ENCODE measurements at places on chromosomes 5 and 9. TPM values are rescaled to one million over a fixed set of nuclear protein-coding genes. Genes with fewer than 3 reads are reported as not detected.
A peak's percentile ranks its signal among the peaks of the same experiment; 100 is the strongest.

SPINK13 gene
- not detected for total RNA-seq

SLC38A9 gene
- total RNA-seq: 25.7 TPM

KIF4B gene
- not detected for total RNA-seq

PFDN1 gene
- 46.2 TPM for total RNA-seq

NINJ1 gene
- 35.6 TPM for total RNA-seq

SMIM33 gene
- not detected for total RNA-seq

ARL14EPL gene
- total RNA-seq: not detected

SHB gene
- total RNA-seq: 10.6 TPM

IFNA21 gene
- total RNA-seq: not detected

MARVELD2 gene
- total RNA-seq: 34.7 TPM

GRCh38 chr5:2166979-2167377 lies 284.3 kb upstream of the IRX4 start:
- H3K4me3 ChIP-seq: no peak overlapping the region
- H3K4me1 ChIP-seq: peaks cover 31% of the 10 kb centered on the region
- DNase-seq: no peak
- H3K27me3 ChIP-seq: no peaks in the 10 kb centered on the region

DNA sequence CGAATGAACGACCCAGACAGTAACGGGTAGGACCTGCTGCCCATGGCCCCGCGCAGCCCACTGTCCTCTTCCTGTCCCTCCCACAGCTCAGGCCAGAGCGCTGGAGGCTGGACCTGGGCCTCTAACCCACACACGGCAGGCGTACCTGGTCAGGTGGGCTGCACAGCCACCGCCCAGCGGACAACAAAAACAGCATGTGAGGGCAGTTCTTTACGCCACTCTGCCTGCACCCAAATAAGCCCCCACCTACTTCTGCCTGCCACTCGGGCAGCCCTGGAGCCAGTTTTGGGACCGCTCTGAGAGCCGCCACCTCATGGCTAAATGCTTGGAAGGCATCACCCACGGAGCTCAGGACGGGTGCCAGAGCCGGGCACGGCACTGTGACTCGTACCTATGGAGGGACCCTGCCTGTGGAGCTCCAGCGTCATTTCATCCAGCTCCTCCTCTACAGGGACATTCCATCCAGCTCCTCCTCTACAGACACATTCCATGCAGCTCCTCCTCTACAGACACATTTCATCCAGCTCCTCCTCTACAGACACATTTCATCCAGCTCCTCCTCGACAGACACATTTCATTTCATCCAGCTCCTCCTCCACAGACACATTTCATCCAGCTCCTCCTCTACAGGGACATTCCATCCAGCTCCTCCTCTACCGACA lies 18.9 kb downstream of the CLPTM1L start:
- peaks cover 65% of the 10 kb centered on the region for H3K36me3 ChIP-seq
- no peaks in the 10 kb centered on the region for H3K27me3 ChIP-seq
- H3K4me1 ChIP-seq: peaks cover 4% of the 10 kb centered on the region
- no peak for DNase-seq
- peak overlapping the region; percentile 86 for H3K27ac ChIP-seq

DNA sequence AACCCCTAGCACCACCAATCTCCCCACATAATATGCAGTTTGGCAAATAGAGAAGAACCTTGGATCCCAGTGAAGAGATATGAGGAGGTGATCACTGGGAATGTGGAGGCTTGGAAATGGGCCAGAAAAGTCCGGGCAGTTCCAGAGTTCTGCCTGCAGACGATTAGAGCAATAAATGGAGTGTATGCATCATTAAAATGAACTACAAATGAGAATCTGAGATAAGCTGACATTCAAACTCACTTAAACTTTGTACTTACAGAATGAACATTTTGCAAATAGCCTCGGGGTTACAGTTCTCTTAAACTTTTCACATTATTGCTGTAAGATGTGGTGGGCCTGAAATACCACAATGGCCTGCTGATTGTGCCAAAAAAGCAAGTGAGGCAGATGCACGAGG lies 23.0 kb upstream of the LHFPL2 start:
- no peaks in the 10 kb centered on the region for H3K36me3 ChIP-seq
- peaks cover 5% of the 10 kb centered on the region for H3K4me1 ChIP-seq
- no peak overlapping the region for H3K27ac ChIP-seq
- no peaks in the 10 kb centered on the region for H3K27me3 ChIP-seq
- no peak overlapping the region for H3K4me3 ChIP-seq

DNA sequence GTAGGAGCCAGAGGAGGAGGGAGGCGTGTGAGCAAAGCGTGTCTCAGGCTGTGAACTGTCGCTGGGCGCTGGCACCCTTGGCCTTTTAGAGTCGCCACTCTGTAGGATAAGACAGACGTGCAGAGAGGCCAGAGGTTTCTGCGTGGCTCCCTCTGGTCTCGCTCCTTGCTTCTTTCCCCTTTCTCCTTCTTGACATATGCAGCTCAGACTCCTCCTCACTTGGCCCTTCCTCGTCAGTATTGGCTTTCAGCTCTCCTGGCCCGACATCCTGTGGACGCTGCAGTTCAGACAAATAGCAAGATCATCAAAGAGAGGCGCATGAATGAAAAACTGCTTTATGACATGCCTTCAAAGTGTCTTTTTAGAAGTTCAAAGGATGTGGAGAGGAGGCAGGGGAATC lies 116.8 kb upstream of the SPRY4 start:
- H3K27me3 ChIP-seq: no peaks in the 10 kb centered on the region
- H3K4me3 ChIP-seq: no peak overlapping the region
- H3K27ac ChIP-seq: no peak overlapping the region
- no peaks in the 10 kb centered on the region for H3K36me3 ChIP-seq
- H3K4me1 ChIP-seq: peaks cover 41% of the 10 kb centered on the region
- no peak for DNase-seq

GRCh38 chr9:119074017-119074416 lies 295.2 kb downstream of the BRINP1 start:
- H3K4me3 ChIP-seq: no peak overlapping the region
- peaks cover 11% of the 10 kb centered on the region for H3K36me3 ChIP-seq
- H3K27me3 ChIP-seq: no peaks in the 10 kb centered on the region
- H3K4me1 ChIP-seq: peaks cover 41% of the 10 kb centered on the region
- H3K27ac ChIP-seq: no peak overlapping the region

DNA sequence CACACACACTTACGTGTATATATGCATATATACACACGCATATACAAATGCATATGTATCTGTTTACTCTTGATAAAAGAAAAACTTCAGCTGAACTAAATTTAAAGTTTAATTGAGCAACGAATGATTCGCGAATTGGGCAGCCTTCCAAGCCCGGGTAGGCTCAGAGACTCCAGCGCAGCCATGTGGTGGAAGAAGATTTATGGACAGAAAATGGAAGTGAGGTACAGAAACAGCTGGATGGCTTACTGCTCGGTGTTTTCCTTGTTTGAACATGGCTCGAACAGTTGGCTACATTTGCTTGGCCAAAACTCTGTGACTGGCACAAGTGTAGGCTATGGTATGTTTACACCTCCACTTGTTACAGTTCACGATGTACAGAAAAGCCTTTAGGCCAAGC lies 239.3 kb upstream of the PRDM9 start:
- H3K4me3 ChIP-seq: no peak overlapping the region
- H3K27ac ChIP-seq: no peak overlapping the region
- DNase-seq: no peak
- H3K36me3 ChIP-seq: no peaks in the 10 kb centered on the region
- no peaks in the 10 kb centered on the region for H3K27me3 ChIP-seq

GRCh38 chr5:38518341-38518740 lies 38.1 kb downstream of the LIFR start:
- no peak for DNase-seq
- H3K4me1 ChIP-seq: no peaks in the 10 kb centered on the region
- H3K27ac ChIP-seq: no peak overlapping the region
- H3K27me3 ChIP-seq: no peaks in the 10 kb centered on the region
- no peak overlapping the region for H3K4me3 ChIP-seq

DNA sequence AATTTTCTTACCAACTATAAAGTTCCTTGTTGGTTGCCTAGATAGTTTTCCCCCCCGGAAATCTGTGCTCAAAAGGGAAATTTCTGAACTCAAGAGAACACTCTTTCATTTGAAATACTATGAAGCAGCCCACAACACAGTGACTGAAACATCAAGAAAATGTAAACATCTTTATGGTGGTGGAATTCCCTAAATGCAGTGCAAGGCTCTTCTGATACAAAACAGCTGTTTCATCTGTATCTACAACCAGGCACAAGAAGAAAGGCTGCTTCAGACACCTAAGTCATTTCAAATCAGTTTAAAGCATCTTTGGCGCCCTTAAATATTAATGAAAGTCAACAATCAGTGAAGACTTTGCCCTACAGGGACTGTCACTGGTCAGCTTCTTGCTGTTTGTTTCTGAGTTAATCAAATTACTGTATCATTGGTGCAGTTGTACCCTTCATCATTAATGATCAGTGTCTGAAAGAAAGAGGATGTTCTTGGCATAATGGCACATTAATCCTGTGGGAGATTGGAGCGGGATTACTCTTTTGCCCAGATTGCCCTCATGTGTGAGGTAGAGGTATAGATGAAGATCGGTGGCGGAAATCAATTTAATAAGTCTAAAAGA lies 947.0 kb downstream of the NR2F1-AS1 start:
- H3K36me3 ChIP-seq: no peaks in the 10 kb centered on the region
- H3K27ac ChIP-seq: no peak overlapping the region
- no peak overlapping the region for H3K4me3 ChIP-seq
- H3K4me1 ChIP-seq: peaks cover 19% of the 10 kb centered on the region
- no peak for DNase-seq
- no peaks in the 10 kb centered on the region for H3K27me3 ChIP-seq

- H3K27ac ChIP-seq: no peak overlapping the region
- no peaks in the 10 kb centered on the region for H3K36me3 ChIP-seq
- DNase-seq: no peak
- H3K4me1 ChIP-seq: peaks cover 5% of the 10 kb centered on the region
- no peaks in the 10 kb centered on the region for H3K27me3 ChIP-seq
Observed at GRCh38 chr5:6243706-6244338, 134.5 kb downstream of the MED10 start.

DNA sequence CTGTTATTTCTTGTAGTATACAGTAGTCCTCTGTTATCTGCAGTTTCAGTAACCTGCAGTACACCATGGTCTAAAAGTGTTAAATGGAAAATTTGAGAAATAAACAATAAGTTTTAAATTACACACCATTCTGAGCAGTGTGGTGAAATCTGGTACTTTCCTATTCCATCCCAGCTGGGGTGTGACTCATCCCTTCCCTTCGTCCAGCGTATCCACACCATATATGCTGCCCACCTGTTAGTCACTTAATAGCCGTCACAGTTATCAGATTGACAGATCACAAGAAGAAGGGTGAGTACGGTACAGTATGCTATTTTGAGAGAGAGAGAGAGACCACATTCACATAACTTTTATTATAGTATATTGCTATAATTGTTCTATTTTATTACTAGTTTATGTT lies 28.9 kb downstream of the FAM151B start:
- no peak overlapping the region for H3K4me3 ChIP-seq
- H3K4me1 ChIP-seq: no peaks in the 10 kb centered on the region
- no peak overlapping the region for H3K27ac ChIP-seq
- no peak for DNase-seq

- DNase-seq: no peak
- H3K36me3 ChIP-seq: no peaks in the 10 kb centered on the region
- H3K27me3 ChIP-seq: no peaks in the 10 kb centered on the region
- H3K4me3 ChIP-seq: no peak overlapping the region
- peak overlapping the region; percentile 89 for H3K27ac ChIP-seq
Observed at GRCh38 chr9:3478549-3478953, 47.2 kb downstream of the RFX3 start.

GRCh38 chr5:82719368-82719767 lies 357.8 kb downstream of the TMEM167A start:
- H3K36me3 ChIP-seq: peaks cover 5% of the 10 kb centered on the region
- H3K4me1 ChIP-seq: peaks cover 12% of the 10 kb centered on the region
- no peaks in the 10 kb centered on the region for H3K27me3 ChIP-seq
- peak overlapping the region; percentile 96 for H3K27ac ChIP-seq
- H3K4me3 ChIP-seq: no peak overlapping the region

GRCh38 chr9:33081128-33081851 lies 4.8 kb upstream of the SMU1 start:
- DNase-seq: peak; percentile 42
- H3K27ac ChIP-seq: no peak overlapping the region
- H3K4me3 ChIP-seq: no peak overlapping the region
- no peaks in the 10 kb centered on the region for H3K4me1 ChIP-seq

DNA sequence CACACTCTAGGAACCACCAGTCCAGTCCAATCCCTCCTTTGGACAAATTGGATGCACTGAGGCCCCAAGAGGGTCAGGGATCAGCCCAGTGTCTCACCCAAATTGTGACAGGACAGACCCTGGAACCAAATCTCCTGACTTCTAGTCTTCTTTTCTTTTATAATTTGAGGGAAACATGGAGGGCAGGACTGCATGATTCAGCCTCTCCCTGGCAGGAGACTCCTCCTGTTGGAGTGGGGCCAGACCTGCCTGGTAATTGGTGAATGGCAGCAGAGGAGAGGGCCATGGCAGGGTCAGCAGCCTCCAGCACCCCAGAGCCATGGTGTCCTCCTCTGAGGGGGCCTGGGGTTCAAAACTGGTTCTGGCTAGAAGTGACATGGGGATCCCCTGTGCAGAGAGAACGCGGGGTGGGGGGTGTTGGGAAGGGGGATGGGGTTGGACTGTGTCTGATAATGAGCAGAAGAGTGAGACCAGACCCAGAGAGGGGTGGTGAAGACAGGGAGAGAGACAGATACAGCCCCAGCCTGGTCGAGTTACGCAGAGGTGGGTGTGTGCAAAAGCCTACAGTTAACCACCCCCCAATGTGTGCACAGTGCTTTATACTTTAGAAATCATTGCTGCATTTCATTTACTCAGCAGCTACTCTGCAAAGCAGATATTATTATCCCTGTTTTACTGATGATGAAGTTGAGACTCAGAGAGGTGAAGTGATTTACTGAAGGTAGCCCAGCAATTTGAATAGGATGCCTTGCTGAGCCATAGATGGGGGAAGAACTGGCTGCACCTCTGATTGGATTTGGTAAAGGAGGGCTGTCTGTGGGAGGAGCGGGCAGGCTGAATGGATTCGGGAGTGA lies 3.8 kb upstream of the SYNPO start:
- no peak overlapping the region for H3K27ac ChIP-seq
- no peak overlapping the region for H3K4me3 ChIP-seq
- no peak for DNase-seq
- peaks cover 27% of the 10 kb centered on the region for H3K4me1 ChIP-seq

DNA sequence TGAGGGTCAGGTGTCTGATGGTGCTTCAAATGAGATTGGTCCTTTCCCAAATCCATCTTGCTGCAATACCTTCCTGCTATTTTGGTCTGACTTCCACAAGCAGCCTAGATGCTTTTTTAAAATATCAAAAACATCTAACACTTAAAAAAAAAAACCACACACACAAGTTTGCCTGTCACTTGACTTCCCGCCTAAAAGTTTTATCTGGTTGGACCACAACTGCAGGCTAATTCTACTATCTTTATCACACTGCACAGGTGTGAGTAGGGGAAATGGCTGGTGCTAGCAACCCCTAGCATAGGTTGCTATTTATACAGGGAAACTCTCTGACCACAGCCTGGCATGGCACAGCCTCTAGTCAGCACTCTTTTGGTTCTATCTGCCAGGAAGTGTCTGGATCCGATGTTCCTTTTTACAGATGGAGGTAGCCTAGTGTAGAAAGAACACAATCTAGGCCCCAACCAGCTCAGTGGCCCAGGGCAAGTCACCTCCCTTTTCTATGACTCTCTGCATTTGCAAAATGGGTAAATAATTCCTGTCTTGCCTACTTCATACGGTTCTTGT lies at the start of gene HEMGN:
HEMGN (minus strand) TSS at position 92 of the 564 bp plus-strand sequence; CDS start at position 56, 36 bp downstream.
- no peak for DNase-seq
- no peak within 1 kb of the TSS for H3K4me3 ChIP-seq
- H3K27ac ChIP-seq: no peak within 1 kb of the TSS
- H3K4me1 ChIP-seq: peaks cover 8% of the 10 kb centered on the region
- peaks cover 76% of the 10 kb centered on the region for H3K27me3 ChIP-seq
- H3K36me3 ChIP-seq: no peaks in the 10 kb centered on the region

- no peak for DNase-seq
- no peak overlapping the region for H3K4me3 ChIP-seq
- no peaks in the 10 kb centered on the region for H3K27me3 ChIP-seq
- no peaks in the 10 kb centered on the region for H3K36me3 ChIP-seq
- no peak overlapping the region for H3K27ac ChIP-seq
- H3K4me1 ChIP-seq: peaks cover 15% of the 10 kb centered on the region
Observed at GRCh38 chr5:18807256-18808149, 1173.2 kb downstream of the TAF11L14 start.

All from WTC11 (cell line).